ENCODE measurements at places on chromosomes 5 and 9.
A peak's percentile ranks its signal among the peaks of the same experiment; 100 is the strongest.

DNA sequence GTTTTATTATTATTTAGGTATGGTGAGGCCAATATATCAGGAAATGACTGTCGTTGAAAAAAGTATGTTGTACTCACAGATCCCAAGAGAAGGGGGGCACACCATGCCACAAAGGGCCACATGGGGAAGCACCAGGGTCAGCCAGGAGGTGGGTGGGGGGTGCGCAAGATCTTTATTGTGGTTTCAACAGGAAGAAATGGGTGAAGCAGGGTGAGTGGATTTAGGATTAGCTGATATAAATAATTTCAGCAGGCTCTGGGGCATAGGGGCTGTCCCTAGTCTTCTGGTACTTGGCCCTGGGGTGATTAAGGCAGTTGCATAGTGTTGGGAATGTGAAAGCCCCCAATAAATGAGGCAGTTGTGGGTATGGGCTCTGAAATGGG lies 8.6 kb downstream of the PDCD1LG2 start:
- DNase-seq: no peak

DNA sequence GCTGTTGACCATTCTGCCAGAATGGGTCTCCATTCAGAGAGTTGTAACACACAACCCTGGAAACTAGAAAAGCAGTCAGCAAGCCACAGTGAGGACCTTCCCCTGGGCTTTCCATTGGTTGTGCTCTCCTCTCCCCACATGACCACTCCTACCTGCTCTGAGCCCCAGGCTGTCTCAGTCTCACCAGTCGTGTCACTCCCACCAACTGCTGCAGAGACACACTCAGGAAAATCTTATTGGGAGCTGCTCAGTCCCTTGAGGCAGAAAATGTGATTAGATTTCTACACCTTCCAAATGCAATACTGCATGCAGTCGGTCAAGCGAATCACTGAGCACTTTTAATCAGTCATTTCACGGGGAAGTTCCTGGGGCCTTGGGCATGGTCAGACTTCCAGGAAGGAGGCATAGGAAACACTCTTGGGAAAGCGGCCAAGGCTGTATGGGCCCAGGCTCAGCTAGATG lies 284.2 kb upstream of the NMUR2 start:
- no peak for DNase-seq

DNA sequence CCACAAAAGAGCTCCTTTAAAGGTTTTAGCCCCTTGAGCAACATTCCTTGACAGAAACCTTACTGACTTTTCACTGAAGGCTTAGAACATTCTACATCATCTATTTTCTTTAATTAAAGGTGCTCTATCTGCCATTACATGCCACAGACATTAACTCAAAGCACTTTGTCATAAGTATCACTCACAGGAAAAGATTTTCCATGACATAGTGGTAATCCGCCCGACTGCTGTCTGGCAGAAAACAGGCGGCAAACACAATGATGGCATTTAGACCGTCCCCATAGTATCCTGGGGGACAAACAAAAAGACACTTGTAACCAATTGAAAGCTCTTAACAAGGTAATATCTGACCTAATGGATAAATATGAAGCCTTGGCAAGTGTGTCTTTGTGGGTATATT lies 126.2 kb upstream of the PCA3 start:
- peak; percentile 52 for DNase-seq

DNA sequence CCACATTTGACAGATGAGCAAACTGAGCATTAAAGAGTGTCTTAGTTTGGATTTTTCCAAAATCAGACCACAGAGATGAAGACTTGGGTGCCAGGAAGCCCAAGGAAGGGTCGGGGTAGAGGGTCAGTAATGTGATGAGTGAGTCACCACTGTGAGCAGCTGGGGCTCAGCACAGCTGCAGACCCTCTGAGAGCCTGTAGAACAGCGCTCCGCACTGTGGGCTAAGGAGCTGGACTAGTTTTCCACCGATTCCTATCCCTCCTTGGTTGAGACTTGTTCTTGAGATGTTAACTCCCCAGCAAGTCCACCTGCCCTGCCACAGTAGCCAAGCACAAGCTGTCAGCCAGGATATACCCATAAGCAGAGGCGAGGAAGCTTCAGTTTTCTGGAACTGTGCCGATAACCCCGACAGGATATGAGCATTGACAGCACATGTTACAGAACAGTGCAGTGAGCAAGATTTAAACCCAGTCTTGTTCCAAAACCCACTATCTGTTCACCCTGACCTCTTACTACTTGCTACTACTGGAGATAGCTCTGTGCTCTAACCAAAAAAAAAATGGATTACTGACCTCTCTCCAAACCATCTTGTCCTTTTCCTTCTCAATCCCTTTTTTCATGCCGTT lies 31.8 kb downstream of the EGFLAM start:
- no peak for DNase-seq

- DNase-seq: no peak
Measured at GRCh38 chr9:86036555-86036954, 62.8 kb downstream of the GOLM1 start.

DNA sequence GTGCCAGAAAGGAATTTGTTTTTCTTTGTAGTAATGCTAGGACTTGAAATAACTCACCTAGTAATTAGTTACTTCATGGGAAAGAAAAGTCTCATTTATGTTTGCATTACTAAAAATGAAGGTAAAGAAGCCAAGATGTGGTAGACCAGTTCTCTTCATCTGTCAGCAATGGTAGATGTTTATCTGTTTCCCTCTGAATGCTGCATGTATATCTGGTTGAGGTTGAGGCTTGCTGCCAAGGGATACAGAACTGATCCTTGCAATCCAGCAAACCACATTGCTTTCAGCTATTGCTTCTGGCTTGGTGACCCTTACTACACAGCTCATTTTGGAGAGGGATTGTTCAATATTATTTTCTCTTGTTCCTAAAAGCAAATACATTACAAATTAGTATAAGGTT lies 73.6 kb downstream of the ZNF474 start:
- DNase-seq: peak; percentile 16

DNA sequence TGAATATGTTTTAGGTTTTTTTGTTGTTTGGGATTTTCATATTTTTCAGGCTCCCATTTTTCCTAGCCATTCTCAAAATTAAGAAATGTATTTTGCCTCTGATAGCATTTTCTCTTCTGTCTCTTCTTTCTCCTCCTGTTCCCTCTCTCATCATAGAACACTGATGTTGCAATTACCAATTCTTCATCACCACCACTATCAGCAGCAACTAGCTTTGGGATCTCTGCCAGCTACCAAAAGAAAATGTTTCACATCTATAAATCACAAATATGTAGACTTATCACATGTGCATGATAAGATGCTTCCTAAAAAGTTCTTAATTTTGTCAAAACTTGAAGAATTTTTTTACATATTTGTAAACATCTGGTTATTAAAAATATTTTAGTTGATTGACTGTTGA lies 887.1 kb downstream of the MAT2B start:
- no peak for DNase-seq

DNA sequence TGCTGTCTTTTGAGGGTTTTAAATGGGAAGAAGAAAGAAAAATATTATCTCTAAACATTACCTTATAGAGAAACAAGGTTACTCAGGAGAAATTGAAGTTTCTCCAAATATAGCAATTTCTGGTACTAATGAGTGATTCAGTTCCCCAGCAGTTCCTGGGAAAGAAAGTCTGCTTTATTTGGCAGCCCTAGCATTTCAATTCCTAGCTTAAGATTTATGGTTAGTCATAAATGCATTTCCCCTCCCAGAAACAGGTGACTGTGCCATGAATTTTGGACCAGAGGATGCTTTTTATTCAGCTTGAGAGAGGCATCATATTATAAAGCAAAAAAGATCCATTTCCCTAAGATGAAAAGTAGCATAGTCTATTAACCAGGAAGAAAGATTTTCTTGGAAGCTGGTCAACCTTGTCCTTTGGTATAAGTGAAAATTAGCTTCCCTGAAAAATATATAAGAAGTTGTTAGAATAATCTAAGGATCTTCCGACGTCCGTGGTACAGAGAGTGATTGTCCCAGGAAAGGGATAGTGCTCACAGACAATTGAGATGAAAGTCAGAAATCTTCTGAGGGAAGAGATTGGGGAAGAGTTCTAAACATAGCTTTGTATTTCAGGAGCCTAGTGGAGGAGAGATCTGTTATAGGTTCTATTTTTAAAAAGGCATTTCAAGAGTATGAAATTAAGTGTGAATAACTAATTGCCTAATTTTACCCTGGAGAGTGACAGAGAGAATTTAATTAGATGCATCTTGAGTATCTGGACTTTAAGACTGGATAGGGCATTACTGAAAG lies 164.9 kb downstream of the ESM1 start:
- DNase-seq: no peak

DNA sequence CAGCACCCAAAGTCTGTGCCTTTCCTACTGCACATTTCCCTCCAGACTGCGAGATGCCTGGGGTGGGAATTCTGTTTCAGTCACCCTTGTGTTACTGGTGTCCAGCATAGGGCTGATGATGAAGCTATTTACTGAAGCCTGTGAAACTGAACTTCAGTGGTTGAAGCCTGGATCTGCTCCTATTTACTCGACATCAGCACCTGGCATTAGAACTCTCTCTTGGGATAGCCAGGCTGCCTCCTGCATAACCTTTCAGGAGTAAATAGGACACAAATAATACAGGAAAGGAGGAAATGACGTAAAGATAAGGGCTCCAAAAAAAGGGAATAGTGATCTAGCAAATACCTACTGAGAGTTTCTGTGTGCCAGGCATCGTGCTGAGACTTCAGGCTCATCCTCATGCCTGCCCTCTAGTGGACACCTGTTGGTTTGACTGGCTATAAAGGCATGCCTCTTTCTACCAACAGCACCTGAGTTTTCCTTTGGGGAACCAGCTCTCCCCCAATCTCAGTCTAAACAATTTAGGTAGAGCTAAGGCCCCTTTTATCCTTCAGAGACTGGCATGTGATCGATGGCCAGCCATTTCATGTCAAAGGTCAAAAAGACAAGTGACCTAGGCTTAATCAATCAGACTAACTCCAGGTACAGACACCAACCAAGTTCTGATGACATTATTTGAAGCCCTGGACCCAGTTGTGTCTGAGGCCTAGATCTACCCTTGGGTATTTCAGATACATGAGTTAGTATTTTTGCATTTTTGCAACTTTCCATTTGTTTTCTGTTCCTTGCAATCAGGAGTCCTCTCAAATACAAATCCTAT lies 192.1 kb upstream of the TRIM32 start:
- no peak for DNase-seq

DNA sequence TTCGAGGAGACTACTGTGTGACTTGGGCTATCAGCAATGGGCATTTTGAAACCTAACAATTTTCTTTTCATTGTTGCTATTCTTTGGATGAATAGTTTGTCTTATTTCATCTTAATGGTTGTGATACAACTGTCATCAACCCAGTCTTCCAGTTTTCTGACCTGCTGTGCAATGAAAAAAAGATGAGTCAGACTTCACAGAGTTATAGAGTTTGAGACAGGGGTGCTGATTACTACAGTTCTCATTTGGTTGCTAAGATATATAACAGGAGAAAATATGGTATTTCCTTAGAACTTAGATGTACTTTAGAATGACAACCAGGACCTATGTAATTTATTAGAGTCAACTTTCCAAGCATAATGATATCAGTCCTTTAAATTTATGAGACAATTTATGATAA lies 564.4 kb upstream of the NUDT12 start:
- DNase-seq: no peak

GRCh38 chr5:167228134-167228533 lies 1063.3 kb upstream of the WWC1 start:
- no peak for DNase-seq

- DNase-seq: no peak
Measured at GRCh38 chr5:128965638-128966302, 482 bp downstream of the SLC27A6 start.

DNA sequence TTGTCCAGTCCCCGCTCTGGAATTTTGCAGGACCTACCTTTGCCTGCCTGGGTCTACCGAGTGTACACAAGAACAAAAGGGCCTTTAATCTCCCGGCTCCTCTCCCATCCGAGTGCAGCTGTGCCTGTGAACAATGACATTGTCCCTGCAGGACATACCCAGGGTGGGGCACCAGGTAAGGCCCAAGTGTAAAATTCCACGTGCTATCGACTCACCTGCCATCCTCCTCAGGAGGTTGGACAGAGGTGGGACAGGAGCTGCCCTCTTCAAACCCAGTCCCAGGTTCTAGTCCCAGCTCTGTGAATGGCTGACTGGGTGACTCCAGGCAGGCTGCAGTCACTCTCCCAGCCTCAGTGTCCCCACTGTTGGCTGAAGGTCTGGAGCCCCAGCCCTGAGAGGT lies 159.6 kb upstream of the ALDH1B1 start:
- DNase-seq: no peak

DNA sequence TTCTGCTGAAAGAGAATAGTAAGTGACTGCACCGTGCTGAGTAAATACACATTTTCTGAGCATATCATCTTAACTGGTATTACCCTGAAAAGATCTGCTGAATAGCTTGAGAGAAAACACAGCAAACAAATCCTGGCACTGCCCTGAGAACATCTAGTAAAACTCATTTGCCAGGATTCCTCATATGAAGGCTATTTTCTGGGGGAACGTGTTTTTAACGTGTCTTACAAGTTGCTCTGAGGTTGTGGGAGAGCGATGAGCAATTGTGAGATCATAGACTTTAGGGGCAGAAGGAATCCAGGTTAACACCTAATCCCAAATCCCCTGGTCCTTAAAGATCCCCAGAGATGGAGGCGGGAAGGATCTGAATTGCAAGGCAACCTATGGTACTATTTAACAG lies 331.9 kb upstream of the RFX3 start:
- DNase-seq: peak; percentile 27

GRCh38 chr5:96080557-96080956 lies 118.9 kb upstream of the ELL2 start:
- no peak for DNase-seq

- peak; percentile 5 for DNase-seq
Measured at GRCh38 chr5:17732351-17732923, 98.2 kb downstream of the TAF11L14 start.

GRCh38 chr9:131872006-131872405 lies 132.1 kb upstream of the RAPGEF1 start:
- DNase-seq: no peak

- peak; percentile 45 for DNase-seq
Measured at GRCh38 chr5:109411627-109412026, 1.9 kb upstream of the PJA2 start.

GRCh38 chr5:125798307-125798706 lies 624.9 kb upstream of the GRAMD2B start:
- peak; percentile 76 for DNase-seq

GRCh38 chr5:131525805-131526204 lies 109.2 kb downstream of the RAPGEF6 start:
- DNase-seq: no peak

- DNase-seq: no peak
Measured at GRCh38 chr5:157252711-157253465, 13.0 kb upstream of the CYFIP2 start.

- peak; percentile 16 for DNase-seq
Measured at GRCh38 chr9:101566904-101567724, 27.7 kb downstream of the PPP3R2 start.

- no peak for DNase-seq
Measured at GRCh38 chr5:167061695-167062094, 1229.8 kb upstream of the WWC1 start.
